Naive thymus-derived CD4-positive, alpha-beta T cell (primary cell): ENCODE measurements at places on chromosomes 13 and 19. TPM values are rescaled to one million over a fixed set of nuclear protein-coding genes. Genes with fewer than 3 reads are reported as not detected.

The ANGPTL4 gene
- total RNA-seq, result not detected

- DNase-seq, result no peak
These were observed 34.3 kb downstream of the RASA3 start for GRCh38 chr13:114097893-114098688.

The KLK10 gene
- not detected for total RNA-seq

The MYH14 gene
- total RNA-seq, result not detected

DNA sequence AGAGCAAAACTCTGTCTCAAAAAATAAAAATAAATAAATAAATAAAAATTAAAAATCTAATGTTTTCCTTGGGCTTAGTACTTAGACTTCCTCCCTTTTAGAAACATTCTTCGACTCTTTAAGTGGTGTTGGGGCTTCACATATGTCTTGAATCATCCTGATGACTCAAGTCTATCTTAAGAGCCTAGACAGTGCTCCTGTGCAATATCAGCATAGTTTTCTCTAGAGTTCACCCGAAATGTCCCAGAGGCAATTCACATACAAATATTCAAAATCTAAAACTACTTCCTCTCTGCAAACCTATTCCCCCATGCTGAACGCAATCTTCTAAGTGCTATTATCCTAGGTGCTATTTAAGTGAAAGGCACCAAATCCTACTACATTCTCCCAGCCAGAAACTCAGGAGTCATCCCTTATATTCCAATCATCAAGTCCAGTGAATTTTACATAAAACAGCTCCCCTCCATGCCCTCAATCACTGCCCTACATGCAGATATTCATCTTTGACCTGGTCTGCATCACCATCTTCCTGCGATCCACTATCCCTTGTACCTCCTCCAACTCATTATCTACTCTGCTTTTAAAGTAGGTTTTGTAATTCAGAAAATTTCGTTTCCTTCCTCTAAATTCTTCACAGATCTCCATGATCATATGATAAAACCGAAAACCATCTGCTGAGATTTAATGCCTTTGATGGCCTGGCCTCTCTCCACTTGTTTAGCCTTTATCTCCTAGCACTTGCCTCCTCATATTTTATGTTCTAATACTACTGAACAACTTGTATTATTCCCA, 102.7 kb downstream of the ELF1 start:
- no peak for DNase-seq

The LYL1 gene
- total RNA-seq, result 22.6 TPM

DNA sequence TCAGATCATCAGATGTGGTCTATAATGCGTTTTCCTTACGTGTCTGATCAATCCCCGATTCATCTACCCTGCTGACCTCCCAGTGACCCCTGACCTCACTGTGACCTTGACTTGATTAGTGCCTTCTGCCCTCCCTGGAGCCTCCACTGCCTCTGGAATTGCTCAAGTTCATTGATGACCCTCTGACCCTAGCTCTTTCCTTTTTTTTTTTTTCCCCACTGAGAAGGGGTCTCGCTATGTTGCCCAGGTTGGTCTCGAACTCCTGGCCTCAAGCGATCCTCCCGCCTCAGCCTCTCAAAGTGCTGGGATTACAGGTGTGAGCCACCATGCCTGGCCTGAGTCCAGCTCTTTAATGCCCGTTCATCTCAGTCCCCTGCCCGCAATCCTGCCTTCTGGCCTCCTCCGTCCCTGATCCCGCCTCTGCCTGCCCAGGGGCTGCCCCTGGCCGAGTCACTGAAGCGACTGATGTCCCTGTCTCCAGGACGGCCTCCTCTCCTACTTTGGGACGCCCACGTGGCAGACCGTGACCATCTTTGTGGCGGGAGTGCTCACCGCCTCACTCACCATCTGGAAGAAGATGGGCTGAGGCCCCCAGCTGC, 4.0 kb upstream of the FTL start:
- no peak for DNase-seq

GRCh38 chr13:55091172-55091571, 2049.5 kb upstream of the PRR20A start:
- no peak for DNase-seq

DNA sequence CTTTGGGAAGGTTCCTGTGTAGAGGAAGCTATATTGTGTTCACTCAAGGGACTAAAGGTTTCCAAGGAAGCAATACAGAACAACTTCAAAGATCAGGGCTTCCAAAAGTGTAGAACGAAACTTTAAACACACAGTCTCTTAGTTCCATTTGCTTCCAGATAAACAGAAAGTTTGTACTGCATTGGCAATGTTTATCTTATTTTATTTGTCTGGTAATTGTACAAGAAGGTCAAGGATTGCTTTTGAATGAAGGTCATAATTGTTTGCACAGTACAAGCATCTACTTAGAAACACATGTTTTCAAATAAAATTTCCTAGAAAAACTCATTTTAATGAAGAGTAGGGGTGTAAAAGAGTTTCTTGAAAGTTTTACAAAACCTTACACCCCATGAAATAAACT, 712.7 kb upstream of the SGCG start:
- no peak for DNase-seq

The DLL3 gene
- total RNA-seq, result not detected

The DAND5 gene
- not detected for total RNA-seq

The RUBCNL gene
- 0.56 and 1.1 TPM in 2 replicates for total RNA-seq

DNA sequence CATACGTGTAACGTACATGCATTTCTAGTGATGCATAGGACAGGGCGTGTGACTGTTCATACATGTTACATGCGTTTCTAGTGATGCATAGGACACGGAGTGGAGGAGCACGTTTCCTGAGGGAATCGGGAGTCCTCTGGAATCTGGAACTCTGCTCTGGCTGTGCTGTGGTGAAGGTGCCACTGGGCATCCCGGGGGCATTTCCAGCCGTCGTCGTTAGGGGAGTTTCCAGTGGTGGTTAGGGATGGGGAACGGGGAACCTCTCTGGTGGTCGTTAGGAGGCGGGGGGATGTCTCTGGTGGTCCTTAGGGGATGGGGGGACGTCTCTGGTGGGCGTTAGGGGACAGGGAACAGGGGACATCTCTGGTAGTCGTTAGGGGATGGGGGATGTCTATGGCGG, 209.6 kb upstream of the SOX1 start:
- DNase-seq, result no peak

GRCh38 chr13:111868716-111869115, 198.2 kb upstream of the SOX1 start:
- DNase-seq, result no peak

DNA sequence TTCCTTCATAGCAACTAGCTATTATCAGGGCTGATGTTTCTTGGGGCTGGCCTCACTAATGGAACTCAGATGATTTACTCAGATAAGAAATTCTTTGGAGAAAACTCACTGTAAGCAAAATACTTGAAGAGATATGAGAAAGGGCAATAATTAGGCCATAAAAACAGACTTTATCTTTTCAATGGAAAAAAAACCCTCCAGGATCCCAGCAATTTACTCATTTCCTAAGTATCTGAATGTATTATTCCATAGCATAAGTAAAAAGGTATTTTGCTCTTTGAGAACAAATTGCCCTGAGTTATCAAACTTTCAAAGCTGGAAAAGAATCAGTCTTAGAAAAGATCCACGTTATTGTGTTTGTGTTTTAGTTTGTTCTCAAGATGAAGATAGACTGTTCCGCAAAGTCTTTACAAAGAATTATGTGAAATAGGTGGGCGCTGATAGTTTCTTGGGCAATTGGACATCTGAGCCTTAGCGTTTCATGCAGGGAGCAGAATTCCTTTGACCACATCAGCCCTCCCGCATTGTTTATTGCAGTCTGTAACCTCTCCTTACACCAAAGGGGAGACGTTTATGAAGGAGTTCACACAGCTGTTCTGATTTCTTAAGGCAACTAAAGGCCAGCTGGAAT, 29.1 kb upstream of the CSNK1A1L start:
- no peak for DNase-seq

- DNase-seq, result no peak
These were observed 132.5 kb upstream of the ARGLU1 start for GRCh38 chr13:106700439-106700838.

The DBP gene
- 33.2 TPM for total RNA-seq

- DNase-seq, result no peak
These were observed 31.6 kb upstream of the USP12 start for GRCh38 chr13:27203186-27203585.

GRCh38 chr19:7997809-7998480, 7.5 kb downstream of the ELAVL1 start:
- no peak for DNase-seq

DNA sequence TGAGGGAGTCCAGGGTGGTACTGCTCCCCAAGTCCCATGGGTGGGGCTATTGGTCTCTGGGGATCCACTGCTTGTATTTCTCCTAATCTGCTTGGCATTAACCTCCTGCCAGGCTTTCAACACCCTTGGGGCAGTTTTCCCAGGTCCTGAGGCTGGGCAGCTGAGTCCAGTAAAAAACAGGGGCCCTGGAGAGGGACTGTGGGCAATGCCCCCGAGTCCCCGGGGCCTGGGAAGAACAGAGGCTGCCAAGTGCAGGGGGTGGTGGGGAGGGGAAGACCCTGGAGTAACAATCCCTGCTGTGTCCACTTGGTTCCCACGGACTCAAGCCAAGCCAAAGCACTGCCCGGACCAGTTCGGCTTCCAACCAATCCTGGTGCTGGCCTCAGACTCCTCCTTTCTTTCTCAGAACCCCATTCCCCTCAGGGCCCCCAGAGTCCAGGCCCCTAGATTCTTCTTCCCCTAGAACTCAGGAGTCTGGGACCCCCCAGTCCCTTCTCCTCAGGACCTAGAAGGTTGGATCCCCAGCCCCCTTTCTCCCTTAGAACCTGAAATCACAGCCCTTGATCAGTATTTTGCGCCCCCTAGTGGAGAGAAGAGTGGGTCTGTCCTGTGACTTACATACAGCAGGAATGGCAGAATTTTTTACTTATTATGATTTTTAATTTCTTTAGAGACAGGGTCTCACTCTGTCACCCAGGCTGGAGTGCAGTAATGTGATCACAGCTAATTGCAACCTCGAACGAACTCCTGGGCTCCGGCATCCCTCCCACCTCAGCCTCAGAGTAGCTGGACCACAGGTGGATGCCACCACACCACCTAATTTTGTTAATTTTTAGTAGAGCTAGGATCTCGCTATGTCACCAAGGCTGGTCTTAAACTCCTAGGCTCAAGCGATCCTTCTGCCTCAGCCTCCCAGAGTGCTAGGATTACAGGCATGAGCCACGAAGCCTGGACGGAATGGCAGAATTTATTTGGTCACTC, 3.7 kb upstream of the CLPTM1 start:
- peak; percentile 57 for DNase-seq

GRCh38 chr13:92775658-92776057, 450.9 kb upstream of the GPC6 start:
- DNase-seq, result no peak

GRCh38 chr13:33224686-33225085, 60.9 kb downstream of the STARD13 start:
- DNase-seq, result no peak

GRCh38 chr13:94656766-94657165, 55.1 kb downstream of the GPR180 start:
- no peak for DNase-seq

The GRIK5 gene
- 0.86 TPM for total RNA-seq

The ZNF135 gene
- total RNA-seq, result 2.5 TPM

DNA sequence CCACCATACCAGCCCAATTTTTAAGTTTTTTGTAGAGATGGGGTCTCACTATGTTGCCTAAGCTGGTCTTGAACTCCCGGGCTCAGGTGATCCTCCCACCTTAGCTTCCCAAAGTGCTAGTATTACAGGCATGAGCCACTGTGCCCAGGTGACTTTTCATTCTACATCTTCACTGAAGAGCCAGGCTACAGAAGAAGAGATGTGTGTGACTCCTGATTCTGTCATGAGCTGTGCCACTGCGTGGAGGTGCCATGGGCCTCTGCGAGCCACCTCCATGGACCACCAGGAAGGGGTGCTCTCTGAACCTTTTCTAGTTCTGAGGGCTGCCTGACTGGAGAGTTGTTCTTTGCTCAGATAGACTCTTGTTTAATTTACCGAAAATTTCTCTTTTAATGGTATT, 56.6 kb upstream of the RANBP3 start:
- no peak for DNase-seq

DNA sequence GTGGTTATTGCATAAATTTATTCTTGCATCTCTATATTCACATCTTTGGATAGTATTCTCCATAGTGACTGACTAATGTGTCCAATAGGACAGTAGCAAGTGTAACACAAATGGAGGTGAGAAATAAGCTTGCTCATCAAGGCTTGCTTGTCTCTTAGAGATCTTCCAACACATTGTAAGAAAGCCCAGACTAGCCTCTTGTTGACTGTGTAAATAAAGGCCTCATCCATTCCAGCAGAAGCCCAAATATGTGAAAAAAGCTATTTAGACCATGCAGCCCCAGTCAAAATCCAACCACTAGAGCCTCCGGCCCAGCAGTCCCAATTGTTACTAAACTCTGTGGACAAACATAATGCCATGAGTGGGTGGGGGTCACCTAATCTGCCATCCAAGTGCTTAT, 2.7 kb upstream of the ZNF615 start:
- DNase-seq, result no peak

The PDE4C gene
- not detected for total RNA-seq

GRCh38 chr19:36668646-36669045, 2.0 kb upstream of the ZNF461 start:
- no peak for DNase-seq

The RFXAP gene
- total RNA-seq, result 4.9 TPM

DNA sequence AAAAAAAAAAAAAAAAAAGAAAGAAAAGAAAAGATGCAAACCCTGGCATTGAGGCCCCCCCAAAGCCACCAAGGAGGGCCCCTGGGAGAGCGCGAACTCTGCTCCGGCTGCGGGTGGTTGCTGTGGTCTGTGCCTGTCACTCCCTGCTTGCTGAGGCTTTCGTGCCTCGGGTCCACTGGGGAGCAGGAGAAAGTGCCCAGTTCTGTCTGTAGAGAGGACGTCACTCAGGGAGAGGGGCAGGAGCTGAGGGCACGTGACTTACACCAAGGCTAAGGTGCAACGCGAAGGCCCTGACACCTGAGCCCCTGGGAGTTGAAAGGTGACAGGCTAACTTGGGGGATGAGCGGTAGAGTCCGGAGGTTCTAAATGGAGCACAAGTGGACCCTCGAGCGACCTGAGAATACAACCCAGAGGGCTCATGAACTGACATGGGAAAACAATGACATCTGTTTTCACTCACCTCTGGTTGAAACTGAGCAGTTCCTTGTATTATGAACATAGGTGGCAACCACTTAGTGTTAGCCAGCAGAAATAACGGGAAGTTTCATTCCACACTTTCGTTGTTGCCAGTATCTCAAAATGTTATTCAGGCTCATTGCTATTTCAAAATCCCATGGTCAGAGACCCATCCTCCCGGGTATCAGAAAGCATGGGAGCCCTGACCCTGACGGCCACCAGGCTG, 69.2 kb upstream of the TM9SF2 start:
- no peak for DNase-seq

GRCh38 chr13:114067381-114067885, 65.0 kb downstream of the RASA3 start:
- DNase-seq, result peak; percentile 27
